ENCODE measurements at places on chromosomes 16 and 17.

DNA sequence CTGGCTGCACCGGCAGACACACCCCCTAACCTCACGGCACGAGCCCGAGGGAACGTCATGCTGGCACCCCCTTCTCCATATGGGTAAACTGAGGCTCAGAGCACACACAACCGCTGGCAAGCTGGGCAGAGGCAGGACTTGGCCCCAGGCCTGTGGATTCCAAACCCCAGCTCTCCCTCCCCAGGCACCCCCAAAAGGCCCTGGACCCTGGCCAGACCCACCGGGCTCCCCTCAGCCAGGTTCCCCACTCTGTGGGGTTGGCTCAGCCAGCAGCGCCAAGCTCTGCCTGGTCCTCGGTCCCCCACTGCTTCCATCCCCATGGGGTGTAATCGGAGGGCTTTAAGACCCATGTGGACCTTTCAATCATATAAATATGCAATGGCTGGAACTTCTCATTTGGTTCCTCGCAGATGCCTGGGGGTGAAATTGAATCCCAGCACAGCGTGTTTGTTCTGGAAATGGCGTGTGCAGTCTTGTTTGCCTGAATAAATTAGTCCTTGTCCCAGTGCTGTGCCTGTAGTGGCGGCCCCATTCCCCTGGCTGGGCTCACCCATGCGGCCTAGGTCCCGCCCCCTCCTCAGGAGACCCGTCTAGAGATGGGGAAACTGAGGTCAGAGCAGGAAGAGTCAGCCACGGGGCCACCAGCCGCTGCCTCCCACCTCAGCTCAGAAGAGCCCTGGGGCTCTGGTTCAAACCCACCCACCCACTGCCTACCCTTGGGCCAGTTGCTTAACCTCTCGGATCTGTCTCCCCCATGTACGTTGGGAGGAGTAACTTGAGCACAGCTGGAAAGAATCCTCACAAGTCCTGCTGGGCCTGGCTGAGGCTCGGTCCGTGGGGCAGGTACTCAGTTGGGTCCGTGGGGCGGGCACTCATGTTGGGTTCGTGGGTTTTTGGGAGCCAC is 57.3 kb downstream of the ZFPM1 start:
- no peak for DNase-seq

- DNase-seq: peak; percentile 56
Measured at GRCh38 chr16:22194707-22195444, 11.2 kb upstream of the EEF2K start.

DNA sequence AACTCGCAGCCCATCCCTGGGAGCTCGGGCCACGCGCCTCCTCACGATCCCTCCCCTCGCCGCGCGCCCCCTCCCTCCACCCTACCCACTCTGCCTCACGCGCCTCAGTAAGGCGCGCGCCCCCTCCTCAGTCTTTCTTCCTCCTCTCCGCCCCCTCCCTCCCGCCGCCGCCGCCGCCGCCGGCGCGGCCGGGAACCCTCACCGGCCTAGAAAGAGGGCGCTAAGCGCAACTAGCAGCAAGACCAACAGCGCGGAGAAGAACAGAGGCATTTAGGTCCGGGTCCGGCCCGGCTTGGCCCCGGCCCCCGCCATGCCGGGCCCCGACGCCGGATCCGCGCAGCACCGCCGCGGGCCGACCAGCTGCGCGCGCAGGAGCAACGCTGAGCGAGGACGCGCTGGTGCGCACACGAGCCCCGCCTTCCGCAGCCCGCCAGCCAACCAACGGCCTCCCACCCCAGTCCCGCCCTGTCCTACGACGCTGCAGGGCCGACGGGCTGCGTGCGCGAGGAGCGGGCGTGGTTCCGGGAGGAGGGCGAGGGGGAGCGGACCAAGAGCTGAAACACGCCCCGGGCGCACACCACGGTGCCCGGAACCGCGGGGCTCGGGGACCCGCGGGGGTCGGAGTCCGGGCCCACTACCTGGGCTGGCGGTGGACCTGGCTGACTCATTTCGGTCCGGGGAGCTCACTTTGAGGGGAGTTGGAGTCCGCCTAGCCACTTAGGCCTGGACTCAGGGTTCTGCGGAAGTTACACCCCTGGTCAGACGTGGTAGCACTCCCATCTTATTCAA is at the start of gene BLTP2:
Gene BLTP2 (minus strand): TSS at position 372 of the 789 bp plus-strand sequence. CDS start 102 bp downstream, at position 270.
- peak; percentile 96 for DNase-seq

- no peak for DNase-seq
Measured at GRCh38 chr17:42159796-42160530, 5.2 kb upstream of the RAB5C start.

GRCh38 chr17:48155889-48156611 is 48.5 kb downstream of the SNX11 start:
- DNase-seq: no peak

DNA sequence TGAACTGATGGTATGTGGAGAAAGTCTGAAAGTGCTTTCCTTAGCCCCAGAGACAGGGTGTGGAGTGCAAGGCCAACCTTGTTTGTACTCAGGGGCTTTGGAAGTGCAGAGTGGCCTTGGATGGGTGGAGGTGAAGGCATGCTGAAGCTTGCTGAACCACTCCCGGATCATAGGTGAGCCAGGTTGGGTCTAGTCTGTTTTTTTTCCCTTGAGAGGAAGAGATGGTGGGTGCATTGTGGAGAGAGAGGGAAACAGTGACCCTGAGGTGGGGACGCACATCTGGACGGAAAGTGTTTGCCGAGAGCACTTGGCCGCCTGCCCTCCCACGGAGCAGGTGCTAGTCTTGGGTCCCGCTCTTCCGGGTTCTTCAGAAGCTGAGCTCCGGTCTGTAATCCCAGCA is 12.5 kb downstream of the ABAT start:
- DNase-seq: no peak

DNA sequence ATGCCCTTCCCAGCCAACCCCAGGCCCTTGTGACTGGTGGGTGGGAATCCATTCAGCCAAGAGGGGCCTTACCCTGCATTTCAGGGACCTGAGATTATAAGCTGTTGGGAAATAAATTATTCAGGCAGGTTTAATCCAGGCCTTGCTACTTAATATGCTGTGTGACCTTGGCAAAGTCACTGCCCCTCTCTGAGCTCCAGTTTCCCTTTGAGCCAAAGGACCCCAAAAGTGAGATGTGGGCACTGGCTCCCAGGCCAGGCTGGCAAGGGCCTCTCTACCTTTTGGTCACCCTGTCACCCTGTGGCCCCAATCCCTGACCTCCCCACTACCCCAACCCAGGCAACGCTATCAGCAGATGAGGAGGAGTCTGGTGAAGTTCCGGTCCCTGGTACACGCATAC is 33.9 kb downstream of the MYO15A start:
- no peak for DNase-seq

DNA sequence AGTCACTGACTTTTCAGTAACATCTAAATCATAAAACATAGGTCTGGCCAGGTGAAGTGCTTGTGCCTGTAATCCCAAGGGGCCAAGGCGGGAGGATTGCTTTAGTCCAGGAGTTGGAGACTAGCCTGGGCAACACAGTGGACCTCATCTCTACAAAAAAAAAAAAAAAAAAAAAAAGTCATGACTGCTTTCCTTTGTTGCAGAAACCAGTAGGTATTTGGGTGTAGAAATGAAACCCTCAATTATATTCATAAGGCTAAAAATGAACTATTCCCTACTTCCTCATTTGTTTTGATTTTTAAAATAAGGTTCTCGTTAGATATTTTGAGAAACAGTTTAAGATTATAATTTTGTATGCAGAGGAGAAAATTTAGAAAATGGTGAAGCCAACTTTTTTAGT is 26.0 kb downstream of the PITPNC1 start:
- DNase-seq: no peak

GRCh38 chr16:77745972-77746371 is 23.7 kb downstream of the NUDT7 start:
- no peak for DNase-seq

DNA sequence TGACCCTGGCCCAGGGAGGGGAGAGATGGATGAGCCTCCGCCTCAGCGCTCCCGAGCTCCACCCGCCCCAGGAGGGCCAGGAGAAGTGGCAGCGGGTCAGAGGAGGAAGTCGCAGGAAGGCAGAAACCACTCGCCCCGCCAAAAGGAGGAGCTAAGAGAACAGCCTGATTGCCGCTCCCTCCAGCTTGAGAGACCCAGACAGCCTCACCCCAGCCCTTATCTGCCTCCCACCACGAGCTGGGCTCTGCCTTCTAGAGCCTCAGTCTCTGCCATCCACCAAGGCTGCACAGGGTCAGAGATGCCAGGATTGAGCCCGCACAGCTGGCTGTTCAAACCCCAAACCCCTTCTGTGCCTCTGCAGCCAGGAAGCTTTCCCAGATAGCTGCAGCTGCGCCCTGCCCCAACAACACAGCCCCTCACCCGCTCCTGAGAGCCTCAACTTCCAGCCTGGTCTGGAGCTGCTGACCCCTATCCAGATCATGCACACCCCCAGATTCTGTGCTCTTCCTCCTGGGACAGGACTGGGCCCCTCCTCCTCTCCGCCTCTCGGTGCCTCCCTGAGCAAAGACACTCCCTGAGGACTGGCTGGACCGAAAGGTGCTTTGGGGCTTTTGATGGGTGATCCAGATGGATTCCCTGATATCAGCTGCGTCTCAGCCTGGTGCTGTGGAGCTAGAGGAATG is 1.0 kb upstream of the ATP2A3 start:
- DNase-seq: peak; percentile 72

DNA sequence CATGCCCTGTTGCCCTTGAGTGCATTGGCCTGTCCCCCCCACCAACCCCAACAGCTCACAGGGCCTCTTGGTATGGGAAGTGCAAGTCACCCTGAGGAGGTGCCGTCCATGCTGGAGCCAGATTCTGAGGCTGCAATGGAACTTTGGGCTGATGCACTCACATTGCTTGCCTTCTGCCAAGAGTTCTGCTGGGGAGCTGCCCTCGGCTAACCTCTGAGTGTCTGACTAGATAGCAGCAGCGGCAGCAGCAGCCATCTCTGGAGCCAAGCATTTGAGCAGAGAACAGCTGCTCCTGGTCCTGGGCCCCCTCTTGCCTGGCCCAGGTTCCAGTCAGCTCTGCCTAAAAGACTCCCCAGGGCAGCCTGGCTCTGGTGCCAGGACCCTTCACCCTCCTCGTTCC is 61.5 kb downstream of the GNAO1 start:
- DNase-seq: no peak

DNA sequence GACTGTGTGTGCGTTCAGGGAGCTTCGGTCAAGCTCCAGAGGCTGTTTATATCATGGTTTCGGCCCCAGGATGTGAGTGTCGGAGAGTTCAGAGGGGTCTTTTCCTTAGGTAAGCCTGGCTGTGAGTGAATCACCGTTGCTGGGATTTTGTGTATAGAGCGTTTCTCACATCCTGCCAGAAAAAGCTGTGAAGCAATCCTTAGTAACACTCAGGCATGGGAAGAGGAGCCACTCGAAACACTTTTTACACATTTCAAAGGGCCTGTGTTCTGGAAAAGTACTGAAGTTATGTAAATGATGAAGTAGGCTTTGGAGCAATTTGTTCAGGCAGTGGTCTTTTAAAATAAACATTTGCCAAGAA is 662 bp downstream of the PGS1 start:
- no peak for DNase-seq

GRCh38 chr17:36612323-36612722 is 10.9 kb downstream of the MRM1 start:
- no peak for DNase-seq

DNA sequence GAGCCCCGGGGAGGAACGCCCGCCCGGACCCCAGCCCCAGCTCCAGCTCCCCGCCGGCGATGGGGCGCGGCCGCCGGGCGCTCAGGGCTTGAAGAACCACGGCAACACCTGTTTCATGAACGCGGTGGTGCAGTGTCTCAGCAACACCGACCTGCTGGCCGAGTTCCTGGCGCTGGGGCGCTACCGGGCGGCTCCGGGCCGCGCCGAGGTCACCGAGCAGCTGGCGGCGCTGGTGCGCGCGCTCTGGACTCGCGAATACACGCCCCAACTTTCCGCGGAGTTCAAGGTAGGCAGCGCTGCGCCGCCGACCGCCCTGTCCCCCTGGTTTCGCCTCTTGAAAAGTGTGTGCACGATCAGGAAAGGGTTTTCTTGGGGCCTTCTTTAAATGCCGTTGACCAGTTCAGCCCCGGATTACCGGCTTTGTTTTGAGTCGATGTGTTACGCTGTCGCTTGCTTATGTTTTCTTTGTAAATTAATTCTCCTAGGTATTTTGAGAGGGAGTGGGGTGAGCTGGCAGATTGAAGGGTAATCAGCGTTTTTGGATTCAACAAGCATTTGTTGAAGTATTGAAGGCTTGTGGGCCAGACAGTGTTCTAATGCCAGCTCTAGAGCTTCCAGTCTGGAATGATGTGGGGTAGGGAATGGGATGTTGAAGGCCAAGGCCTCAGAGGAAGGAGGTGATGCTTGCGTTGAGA is 681 bp downstream of the USP43 start:
- DNase-seq: no peak
